ENCODE measurements at places on chromosomes 1 and 21.

DNA sequence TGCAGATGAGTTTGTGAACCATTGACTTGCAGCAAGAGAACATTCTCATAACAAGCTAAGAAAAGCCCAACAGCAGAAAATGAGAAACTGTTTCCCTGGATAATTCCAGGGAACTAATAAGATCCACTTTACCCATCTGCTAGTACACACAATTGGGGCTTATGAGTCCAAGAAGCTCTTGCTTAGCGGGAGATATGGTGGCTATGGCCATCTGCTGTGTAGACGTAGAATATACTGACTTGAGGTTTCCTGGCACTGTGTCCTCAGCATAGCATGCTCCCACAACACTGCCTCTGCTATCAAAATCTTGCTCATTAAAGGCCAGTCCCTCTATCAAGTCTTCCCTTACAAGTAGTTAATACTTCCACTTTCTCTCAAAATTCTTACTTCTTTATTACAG lies 6.8 kb upstream of the RXRG start:
- no peak for DNase-seq

- DNase-seq, result no peak
These were observed 6.4 kb downstream of the TSTD1 start for GRCh38 chr1:161032409-161032808.

DNA sequence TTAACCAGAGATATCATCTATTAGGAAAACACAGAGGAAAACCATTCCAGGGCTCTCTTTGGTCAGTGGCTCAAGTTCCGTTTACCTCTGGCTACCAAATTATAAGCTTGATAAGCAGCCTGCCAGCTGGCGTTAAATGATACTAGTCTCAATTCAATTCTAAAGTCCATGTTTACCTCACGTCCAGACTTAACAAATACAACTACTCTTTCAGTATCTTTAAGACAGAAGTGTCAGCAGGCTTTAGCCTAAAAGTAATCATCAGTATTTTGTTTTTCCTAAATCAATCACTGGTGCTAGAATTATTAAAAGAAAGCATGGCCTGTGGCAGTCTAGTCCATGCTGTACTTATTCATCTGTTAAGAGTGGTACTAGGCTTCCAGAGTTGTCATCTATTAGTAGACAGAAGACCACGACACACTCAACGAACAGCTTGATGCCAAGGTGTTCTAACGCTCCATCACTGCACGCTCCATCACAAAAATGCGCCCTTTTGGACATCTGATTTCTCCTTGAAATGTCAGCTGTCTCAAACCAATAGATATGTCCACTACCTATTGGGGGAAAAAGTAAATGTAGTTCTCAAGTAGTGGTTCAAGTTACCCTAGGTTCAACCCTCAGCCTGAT lies 1.5 kb downstream of the IVNS1ABP start:
- DNase-seq, result no peak

- no peak for DNase-seq
These were observed 42.8 kb downstream of the GFI1 start for GRCh38 chr1:92443893-92444292.

GRCh38 chr1:115179397-115180079 lies 90.2 kb upstream of the TSPAN2 start:
- peak; percentile 82 for DNase-seq

GRCh38 chr1:199113265-199113869 lies 474.5 kb downstream of the PTPRC start:
- DNase-seq, result peak; percentile 26

DNA sequence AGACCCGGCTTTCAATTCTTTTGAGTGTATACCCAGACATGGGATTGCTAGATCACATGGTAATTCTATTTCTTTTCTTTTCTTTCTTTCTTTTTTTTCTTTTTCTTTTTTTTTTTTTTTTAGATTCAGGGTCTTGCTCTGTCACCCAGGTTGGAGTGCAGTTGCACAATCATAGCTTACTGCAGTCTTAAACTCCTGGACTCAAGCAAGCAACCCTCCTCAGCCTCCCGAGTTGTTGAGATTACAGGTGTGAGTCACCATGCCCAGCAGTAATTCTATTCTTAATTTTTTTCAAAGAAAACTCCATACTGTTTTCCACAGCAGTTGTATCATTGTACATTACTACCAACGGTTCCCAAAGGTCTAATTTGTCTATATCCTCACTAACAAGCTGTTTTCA lies 13.5 kb upstream of the RNF186 start:
- no peak for DNase-seq

DNA sequence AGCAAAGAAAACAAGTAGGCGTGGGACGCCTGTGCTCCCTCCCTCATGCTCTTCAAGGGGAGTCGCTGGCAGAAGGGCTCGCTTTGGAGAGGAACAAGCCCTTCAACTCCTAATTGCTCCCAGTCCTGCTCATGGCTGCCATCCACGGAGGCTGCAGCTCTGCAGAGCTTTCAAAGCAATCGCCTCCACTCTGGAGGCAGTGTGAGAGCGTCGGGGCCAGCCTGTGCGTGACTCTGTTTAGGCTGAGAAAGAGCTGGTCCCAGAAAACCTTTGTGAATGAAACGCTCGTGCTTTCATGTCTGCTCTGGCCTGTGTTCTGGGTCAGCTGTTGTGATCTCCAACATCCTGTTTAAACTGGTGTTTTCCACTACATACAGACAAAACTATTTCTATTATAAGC lies 23.9 kb upstream of the RUNX1 start:
- no peak for DNase-seq

- no peak for DNase-seq
These were observed 8.9 kb downstream of the SDCCAG8 start for GRCh38 chr1:243264717-243265116.

DNA sequence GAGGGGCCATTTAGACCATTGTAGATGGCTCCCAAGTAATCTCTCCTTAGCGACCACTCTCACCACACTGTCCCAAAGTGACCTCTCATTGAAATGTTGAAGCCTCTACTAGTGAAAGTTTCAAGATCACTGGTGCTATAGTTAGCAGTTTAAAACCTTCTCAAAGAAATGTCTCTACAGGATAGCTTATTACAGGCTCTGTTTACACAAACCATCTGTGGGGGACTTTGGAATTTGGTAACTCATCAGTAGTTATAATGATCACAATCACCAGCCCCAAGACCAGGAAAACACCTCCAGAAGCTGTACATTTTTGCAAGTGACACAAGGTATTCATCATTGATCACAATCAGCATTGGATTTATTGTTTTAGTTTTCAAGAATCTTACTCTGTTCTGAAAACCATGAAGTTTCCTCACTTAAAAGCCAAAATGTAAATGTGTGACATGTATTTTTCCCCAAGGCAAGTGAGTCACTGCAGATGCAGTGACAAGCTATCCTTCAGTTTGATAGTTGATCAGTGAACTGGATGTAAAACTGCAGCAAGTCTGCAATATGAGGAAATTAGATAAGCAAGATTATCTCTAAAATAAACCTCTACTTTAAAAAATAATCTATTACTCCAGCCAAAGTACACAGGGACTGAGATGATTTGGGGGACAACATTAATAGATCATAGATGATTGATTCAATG lies 41.9 kb downstream of the C21orf91 start:
- no peak for DNase-seq

GRCh38 chr21:16577975-16578374 lies 848.2 kb downstream of the USP25 start:
- DNase-seq, result no peak

DNA sequence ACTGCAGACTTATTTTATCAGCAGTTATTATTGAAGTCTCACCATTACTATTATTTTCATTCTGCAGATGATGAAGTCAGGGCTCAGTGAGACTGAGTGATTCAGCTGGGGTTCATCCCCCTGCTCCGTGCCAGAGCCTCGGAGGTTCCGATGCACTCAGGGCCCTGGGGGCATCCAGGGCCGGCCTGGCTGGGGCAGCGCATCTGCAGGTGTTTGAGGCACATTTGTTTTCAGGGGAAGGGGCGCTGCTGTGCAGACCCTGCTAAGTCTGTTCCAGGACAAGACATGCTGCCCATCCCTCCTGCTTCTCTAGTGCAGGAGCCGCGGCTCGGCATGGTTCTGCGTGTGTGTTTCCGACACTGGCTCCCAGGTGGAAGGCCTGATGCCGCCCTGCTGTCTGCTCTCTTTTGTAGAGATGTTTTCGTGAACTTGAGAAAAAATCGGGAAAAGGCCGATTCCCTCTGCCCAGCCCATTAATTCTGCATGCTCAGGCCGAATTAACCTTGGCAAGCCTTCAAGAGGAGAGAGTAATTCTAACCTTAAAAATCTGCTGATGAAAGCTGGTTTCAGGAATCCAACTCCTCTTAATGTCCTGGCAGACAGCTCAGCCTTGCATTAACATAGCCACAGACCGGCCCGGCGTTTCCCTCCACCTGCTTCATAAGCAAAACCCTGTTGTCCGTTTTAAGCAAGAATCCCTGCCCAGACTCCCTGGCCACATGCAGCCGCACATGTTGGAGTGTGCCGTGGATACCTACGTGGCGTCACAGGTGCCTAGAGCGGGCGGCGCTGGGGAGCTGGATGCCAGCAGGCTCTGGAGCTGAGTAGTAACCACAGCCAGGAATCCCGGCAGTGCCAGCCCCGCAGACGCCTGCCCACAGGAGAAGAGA lies 316.0 kb upstream of the VAMP3 start:
- no peak for DNase-seq
